Astrocyte (in vitro differentiated cells and primary cell): ENCODE measurements at places on chromosomes 12 and 14.

GRCh38 chr14:54621686-54622085 lies 54.8 kb downstream of the SAMD4A start:
- no peak for DNase-seq

GRCh38 chr12:75208856-75209811 lies 505 bp downstream of the KCNC2 start:
- peak; percentile 34 for DNase-seq

DNA sequence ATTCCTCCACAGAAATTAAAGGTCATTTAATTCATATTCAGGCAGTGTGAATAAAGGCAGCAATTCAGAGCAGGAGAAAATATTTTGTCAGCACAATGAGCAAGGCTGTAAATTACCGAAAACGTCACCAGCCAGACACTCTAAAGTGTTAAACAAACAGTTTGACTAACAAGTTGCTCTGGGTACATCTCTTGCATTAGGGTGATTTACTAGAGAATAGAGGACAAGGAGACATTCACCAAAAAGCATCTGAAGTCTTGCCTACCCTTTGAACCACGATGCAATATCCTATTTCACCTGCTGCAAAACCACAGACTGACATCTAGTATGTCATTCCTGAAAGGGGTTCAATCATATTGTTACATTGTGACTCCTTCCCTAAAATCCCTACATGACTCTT lies 27.1 kb upstream of the GPHB5 start:
- no peak for DNase-seq

DNA sequence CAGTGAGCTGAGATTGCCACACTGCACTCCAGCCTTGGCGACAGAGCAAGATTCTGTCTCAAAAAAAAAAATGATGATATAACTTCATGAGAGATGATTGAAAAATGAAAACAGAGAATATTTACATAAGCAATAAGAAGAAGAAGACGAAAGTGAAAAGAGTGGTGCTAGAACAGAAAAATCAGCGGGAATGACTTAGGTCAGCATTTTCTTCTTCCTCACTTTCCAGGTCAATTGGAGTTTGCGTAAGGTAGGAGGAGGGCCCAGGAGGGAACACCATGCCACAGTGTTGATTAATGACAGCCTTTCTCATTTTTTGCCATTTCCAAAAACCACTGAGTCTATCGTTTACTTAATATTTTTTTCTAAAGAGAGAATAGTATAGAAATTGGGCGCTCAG lies 200.0 kb downstream of the SLC15A4 start:
- DNase-seq = no peak

- DNase-seq = peak; percentile 72
Observed at GRCh38 chr14:99564256-99564925, 39.6 kb downstream of the CCDC85C start.

DNA sequence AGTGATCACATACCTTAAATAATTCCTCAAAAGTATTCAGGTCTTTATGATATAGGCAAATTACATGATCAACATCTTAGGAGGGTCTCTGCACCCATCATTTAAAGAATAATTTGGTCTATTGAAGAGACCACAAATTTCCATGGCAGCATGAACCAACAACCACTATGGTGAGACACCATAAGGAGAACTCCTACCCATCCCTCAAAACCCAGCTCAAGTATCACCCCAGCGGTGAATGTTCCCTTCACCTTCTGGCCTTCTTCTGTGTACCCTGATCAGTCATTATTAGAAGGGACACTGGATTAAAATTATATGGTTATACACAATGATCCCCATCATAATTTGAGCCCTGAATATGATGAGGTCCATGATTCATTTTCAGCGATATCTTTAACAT lies 81.5 kb downstream of the DICER1 start:
- DNase-seq = no peak

- no peak for DNase-seq
Observed at GRCh38 chr12:108312073-108312659, 26.9 kb downstream of the CMKLR1 start.

DNA sequence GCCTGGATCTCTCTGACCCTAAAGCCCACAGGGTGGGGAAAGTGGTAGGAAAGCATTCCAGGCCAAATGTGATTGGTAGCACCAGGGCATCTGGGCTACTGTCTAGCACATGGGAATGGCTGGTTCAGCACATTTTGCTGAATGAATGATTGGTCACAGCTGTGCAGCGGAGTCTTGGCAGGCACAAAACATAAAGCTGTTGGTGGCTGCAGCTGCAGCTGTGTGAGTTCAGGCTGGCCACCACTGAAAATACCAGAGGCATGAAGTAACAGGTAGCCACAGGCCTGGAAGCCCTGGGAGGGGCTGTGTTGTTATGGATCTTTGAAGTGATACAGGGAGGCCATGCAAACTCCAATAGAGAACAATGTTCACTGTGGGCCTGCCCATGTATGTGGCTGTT lies 72.7 kb downstream of the MYRFL start:
- DNase-seq = peak; percentile 98

DNA sequence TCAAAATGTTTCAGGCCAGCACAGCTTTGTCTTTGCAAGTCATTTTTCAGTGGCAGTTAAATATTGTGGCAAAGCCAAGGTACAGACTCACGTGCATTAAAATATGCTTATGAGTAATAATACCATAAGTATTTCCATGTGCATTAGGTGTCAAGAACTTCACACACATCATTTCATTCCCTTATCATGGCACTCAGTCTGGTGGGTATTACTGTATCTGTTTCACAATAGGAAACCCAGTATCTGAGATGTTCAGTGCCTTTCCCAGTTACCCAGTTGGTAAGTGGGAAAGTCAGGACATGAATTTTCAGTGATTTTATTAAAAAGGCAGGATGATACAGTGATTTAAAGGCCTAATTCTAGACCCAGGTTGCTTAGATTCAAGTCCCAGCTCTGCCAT lies 52.9 kb downstream of the IFNG start:
- DNase-seq = no peak

- no peak for DNase-seq
Observed at GRCh38 chr14:95535226-95536021, 574 bp downstream of the GLRX5 start.

DNA sequence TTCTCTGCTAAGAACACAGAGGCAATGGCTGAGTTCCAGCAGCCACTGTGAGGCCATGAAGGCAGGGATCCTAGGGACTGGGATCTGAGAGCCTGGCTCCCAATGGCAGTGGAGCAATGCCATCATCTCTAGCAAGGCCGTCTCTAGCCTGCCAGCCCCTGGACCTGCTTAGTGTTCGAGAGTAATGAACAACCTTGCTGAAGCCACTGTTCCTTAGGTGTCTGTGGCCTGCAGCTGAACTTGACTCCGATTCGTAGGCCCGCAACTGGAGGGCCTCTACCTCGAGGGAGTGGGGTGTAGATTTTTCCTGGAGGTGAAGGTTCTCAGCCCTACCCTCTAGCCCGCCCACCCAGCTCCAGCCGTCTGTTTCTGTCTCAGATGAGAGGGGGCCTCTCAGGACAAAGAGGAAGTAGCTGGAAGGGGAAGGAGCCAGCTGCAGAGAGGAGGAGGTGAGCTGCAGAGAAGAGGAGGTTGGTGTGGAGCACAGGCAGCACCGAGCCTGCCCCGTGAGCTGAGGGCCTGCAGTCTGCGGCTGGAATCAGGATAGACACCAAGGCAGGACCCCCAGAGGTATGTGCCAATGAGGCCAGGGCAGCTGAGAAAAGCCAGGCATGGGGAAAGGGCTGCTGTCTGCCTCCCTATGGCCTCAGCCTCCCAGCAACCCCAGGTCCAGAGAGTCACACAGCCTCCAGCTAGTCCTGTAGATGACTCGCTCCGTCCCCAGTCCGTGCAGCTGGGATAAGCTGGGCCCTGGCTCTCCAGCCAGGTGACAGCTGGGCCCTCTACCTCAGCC lies at the start of gene PLD4:
TSS of gene PLD4 (plus strand) at position 459 of the 793 bp plus-strand sequence. CDS start 2,262 bp downstream, outside the sequence.
- no peak for DNase-seq

GRCh38 chr12:77189458-77189857 lies 124.1 kb upstream of the E2F7 start:
- peak; percentile 93 for DNase-seq

DNA sequence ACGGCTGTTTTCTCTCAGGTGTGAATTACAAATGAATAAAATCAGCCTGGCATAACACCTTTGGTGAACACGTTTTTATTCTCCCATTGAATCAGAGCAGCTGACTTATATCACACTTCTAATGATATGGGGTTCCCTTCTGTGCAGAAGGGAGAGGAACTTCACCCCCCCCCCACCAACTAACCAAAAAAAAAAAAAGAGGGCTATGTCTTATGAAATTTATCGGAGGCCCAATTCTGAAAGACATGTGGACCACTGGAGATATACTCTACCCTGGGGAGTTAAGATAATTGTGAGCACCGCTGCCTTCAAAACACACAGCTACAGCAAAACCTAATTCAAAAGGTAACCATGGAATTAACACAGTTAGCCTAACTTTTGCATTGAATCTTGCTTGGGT lies 4.6 kb downstream of the BCL11B start:
- DNase-seq = no peak
